ENCODE measurements at places on chromosomes 11 and 22.

GRCh38 chr11:56916162-56916561, 72.6 kb upstream of the OR5AK2 start:
- no peak for DNase-seq

GRCh38 chr11:15006139-15006759, 34.1 kb upstream of the CALCA start:
- DNase-seq, result no peak

DNA sequence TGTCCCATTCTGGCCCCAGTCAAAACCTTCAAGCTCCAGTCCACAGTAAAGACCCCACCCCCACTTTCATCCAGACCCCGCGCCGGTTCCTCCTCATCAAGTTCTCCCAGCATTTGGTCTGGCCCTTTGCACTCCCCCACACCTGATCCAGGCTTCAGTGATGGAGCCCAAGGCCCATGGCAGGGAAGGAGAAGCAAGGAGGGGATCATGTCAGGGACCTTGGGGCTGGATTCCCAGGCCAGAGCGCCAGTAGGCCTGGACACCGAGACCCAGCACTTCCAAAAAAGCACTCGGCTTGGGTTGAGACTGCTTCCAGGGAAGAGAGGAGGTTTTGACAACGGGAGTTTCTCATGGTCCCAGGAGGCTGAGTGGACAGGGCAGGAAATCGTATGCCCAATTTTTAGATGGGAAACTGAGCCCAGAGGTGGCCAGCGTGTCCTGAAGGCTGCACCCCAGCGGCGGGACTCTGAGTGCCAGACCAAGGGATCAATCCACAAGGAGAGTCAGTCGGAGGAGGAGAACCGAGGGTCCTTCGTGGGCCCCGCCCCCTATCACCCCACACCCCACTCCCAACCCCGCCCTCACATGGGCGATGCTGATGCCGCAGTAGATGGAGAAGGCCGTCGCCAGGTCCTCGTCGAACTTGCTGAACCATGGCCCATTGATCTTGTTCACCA, 90.5 kb downstream of the PDE2A start:
- no peak for DNase-seq

DNA sequence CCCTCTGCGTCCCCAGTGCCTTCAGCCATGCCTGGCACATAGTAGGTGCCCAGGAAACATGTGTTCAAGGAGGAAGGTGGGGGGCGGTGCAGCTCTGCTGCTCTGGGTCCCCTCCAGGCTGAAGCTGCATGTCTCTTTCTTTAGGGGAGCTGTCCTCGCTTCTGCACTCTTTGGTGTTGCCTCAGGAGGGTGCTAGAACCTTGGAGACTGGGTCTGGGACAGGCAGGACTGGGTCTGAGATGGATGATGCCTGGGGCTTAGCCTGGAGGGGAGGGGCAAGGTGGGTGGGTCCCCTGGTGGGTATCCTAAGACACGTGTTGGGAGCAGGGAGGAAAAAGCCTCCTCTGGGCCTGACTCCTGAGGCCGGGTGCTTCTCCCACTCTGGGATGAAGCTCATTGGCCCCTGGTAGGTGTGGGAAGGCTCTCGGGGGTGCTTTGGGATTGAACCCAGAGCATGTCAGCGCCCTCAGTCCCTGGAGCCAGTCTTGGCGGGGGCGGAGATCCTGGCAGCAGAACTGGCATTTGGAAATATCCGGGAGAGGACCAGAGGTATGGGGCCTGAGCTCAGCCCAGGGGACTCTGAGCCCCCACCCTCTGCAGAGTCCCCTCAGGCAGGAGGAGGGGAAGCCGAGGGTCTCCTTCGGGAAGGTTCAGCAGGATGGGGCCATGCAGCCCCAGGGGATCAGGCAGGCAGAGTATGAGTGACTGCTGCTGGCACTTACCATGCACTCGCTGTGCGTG, 6.7 kb upstream of the GSTP1 start:
- DNase-seq, result no peak

- DNase-seq, result no peak
Observed at GRCh38 chr22:35824256-35824655, 106.6 kb downstream of the APOL5 start.

DNA sequence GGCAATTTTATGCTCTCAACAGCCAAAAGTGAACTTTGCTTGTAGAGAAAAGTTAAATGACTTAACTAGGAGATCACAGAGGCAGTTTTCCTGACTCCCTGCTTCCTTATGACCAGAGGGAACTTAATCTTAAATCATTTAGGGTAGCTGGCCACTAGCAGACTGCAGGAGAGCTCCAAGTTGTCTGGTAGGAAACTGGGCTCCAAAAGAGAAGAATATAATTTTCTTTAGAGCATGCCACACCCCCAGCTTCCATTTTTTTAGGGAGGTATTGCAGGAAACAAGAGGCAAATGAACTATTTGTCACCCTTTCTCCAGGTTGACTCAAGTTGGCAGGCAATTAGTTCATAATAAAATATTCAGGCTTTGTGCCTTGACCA, 2.6 kb downstream of the METTL15 start:
- DNase-seq, result no peak

GRCh38 chr22:44542561-44543222, 44.7 kb upstream of the RTL6 start:
- DNase-seq, result no peak

GRCh38 chr22:42217019-42217751, 53.3 kb downstream of the TCF20 start:
- no peak for DNase-seq

GRCh38 chr22:24518771-24519485, 23.8 kb downstream of the UPB1 start:
- DNase-seq, result no peak

- DNase-seq, result no peak
Observed at GRCh38 chr11:58178444-58178843, 10.4 kb upstream of the OR9Q2 start.

DNA sequence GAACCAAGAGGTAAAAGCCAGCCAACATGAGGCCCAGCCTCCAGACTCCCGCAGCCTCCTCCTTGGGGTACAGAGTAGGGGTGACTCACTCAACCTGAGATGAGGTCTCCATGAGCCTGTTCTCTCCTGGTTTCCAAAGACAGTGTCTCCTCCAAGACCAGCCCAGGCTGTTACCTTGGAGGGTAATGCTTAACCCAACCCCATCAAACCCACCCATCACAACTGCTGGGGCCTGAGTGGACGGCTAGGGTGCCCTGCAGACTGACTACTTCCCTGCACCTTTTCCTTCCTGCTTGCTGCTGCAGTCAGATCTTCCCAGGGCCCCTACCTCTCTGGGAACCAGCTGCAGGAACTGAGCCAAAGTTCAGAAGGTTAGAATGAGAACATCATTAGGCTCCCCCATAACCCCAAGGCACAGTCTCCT, 5.1 kb upstream of the NOL12 start:
- DNase-seq, result no peak

DNA sequence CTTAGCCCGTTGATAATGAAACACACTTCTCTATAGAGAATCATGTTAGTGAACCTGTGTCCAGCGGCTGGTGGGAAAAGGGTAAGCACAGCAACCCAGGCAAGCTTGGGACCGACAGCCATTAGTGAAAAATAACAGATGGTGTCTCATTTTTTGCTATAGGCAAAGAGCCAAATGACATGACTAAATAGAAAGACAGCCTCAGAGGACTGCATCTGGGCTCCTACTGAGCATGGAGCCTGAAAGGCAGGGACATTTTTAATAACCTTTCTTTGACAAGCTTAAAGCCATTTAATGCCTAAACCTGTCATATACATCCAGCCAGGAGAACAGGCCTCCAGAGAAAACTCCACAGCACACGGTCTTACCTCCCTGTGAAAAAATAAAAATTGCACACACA, 67.0 kb downstream of the FANCF start:
- no peak for DNase-seq

- no peak for DNase-seq
Observed at GRCh38 chr11:12240677-12241076, 130.3 kb downstream of the MICAL2 start.

DNA sequence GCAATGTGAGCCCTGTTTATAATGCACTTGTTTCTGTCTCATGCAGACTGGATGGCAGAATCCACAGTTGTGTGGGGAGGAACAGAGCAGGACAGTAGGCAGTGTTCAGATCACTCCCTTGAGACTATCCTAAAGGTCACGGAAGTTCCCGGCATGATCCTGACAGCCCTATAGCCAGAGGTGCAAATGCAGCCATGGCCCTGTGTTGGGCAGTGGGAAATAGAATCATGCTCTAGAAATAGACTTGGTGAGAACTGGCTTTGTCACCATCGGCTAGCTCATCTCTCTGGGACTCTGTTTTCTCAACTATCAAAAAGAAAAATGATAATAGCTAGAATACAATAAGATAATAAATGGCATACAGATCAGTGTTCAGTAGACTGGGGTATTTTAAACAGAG, 123.2 kb downstream of the FEZ1 start:
- no peak for DNase-seq

DNA sequence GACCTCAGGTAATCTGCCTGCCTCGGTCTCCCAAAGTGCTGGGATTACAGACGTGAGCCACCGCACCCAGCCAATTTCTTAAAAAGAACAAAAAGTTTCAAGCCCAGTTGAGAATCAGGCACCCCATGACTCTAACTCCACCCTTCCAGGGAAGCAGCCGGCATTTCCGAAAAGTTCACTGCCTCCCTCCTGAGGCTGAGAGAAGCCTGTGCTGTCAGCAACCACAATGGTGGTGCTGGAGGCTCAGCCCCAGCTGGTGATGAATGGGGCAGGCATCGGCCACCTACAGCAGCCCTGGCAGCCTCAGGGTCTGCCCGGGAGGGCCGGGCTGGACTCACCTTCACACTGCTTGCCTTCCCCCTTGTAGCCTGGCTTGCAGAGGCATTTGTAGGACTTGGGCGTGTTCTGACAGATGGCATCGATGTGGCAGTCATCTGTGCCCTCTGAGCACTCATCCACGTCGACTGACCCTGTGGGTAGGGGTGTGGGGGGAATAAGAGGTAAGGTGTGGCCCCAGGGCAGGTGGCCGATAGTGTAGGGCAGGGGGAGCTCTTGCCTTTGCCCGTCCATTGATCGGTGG, 4.3 kb downstream of the SCUBE1 start:
- DNase-seq, result no peak

GRCh38 chr22:35629406-35630216, 12.5 kb upstream of the MB start:
- DNase-seq, result no peak

GRCh38 chr22:24006207-24006913, 1.1 kb upstream of the GSTT4 start:
- no peak for DNase-seq

DNA sequence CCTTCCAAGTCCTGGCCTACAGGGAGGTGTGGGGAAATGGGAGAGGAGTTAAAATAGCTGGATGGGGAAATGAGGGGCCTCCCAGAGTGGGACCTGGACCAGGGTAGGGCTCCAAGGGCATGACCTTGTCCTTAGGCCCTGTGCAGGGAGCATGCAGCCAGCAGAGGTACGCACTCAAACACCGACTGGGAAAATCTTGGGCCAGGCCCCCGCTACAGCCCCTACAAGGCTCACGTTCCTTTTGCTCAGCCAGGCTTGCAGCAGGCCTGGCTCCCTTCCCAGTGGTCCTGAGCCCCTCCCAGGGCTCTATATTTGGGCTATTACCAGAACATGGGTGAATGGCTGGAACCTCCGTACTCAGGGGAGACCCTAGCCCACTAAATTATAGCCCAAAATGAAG, 31.3 kb downstream of the LMO1 start:
- DNase-seq, result no peak

DNA sequence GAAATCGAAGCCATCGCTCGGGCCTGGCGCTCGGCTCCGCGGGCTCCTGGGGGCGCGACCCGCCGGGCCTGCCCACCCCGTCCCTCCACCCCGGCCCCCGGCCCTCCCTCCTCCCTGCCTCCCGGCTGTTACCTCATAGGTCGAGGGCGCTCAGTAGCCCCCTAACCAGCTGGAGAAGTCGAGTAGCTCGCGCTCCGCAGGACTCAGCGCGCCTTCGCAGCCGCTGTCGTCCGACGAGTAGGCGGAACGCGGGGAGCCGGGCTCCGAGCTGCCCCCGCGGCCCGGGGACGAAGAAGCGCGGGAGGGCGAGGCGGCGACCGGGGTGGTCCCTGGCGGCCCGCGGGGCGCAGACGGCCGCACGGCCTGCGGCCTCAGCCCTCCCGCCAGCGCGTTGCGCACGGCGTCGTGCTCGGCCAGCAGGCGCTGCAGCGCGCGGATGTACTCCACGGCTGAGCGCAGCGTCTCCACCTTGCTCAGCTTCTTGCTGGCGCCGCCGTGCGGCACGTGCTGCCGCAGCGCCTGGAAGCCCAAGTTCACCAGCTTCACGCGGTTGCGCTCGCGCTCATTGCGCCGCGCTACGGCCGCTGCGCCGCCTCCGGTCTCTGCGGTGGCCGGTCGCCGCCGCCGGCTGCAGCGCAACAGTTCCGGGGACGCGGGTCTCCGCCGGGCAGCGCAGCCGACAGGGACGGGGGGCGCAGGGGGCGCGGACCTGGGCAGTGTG, 627 bp downstream of the ASCL2 start:
- no peak for DNase-seq

DNA sequence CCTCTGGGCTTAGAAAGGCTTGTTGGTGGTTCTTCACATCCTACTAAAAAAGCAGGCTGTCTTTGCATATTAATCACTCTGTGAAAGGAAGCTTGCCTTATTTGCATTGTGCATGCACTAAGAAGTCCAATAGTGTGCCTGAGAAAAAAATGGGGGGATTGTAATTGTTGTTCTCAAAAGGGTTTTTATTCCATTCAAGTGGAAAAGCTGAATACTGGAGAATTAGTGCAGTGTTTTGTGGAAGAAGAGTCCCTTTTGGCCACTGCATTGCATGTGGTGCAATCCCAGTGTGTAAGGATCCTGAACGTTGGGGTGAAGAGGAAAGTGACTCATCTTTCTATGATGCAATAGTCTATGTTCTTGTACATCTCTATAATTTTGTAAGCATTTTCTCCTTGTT, 16.5 kb downstream of the NCAM1 start:
- no peak for DNase-seq

DNA sequence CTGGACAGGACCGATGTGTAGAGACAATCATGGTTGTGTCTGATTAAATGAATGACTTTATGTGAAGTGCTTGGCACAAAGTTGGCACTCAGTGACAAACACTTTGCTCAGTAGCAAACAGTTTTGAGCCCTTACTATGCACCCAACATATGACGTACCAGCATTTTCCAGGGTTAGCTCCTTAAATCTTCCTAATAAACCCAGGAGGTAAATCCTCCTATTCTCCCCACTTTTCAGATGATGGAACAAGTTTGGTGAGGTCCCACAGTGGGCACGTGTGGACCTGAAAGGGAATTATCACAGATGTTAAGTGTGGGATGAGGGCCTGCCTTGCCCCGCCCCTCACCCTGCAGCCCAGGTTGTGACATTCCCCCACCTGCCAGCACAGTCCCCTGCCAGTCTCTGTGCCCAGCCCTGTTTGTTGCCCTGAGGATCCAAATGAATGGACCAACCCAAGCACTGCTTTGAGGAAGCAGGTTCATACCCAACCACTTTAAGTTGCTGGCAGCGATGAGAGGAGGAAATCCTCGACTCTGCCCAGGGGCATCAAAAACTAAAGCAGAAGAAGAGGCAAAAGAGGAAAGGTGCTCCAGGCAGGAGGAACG, 6.6 kb upstream of the CARD10 start:
- DNase-seq, result no peak

- no peak for DNase-seq
Observed at GRCh38 chr11:108727665-108728064, 62.8 kb downstream of the DDX10 start.

GRCh38 chr11:22130462-22131053, 62.3 kb upstream of the ANO5 start:
- DNase-seq, result no peak

All from stimulated activated CD8-positive, alpha-beta memory T cell treated with anti-CD3 and anti-CD28 coated beads, Interleukin-7, amount 100 ng/mL, for 1 hour (primary cell).